ENCODE measurements at places on chromosomes 11 and 22.

- no peak for DNase-seq
- no peak overlapping the region for H3K4me3 ChIP-seq
- H3K27ac ChIP-seq: no peak overlapping the region
- H3K27me3 ChIP-seq: no peaks in the 10 kb centered on the region
Measured at GRCh38 chr22:28600546-28601143, 79.0 kb downstream of the TTC28 start.

DNA sequence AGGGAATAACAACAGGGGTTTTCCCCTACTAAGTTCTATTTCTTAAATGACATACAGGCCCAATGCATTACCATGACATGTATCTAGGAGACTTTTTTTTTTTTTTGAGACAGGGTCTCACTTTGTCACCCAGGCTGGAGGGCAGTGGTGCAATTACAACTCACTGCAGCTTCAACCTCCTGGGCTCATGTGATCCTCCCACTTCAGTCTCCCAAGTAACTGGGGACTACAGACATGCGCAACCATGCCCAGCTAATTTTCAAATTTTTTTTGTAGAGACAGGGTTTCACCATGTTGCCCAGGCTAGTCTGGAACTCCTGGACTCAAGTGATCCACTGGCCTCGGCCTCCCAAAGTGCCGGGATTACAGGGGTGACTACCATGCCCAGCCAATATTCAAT lies 7.5 kb downstream of the CPSF7 start:
- H3K27ac ChIP-seq: no peak overlapping the region
- H3K4me1 ChIP-seq: peaks cover 57% of the 10 kb centered on the region
- H3K27me3 ChIP-seq: no peaks in the 10 kb centered on the region

- no peak overlapping the region for H3K27ac ChIP-seq
- no peaks in the 10 kb centered on the region for H3K27me3 ChIP-seq
- no peaks in the 10 kb centered on the region for H3K36me3 ChIP-seq
Measured at GRCh38 chr22:26342745-26343410, 86.2 kb upstream of the ASPHD2 start.

DNA sequence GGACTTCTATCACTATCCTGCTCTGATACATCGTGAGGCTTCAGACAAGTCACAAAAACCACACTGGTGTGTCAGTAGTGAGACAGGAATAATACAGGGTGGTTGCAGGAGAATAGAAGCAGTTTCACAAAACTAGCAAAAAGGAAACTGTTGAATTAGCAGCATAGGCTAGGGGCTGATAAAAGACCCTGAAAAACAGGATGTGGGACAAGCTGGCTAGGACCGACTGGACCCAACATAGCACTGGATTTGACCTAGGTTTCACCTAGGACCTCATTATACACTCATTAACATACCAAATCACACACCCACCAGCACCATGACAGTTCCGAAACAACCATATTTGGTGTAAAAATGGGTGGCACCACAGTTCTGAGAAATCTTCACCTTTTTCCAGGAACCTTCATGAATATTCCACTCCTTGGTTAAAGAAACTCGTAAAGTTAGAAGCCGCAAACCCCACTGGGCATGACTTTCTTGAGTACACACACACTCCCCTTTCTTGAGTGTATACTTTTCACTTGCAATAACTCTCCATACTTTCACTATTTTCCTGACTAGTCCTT lies 76.2 kb downstream of the SLC1A2 start:
- H3K27me3 ChIP-seq: no peaks in the 10 kb centered on the region
- H3K4me1 ChIP-seq: peaks cover 29% of the 10 kb centered on the region
- no peak for DNase-seq
- H3K4me3 ChIP-seq: no peak overlapping the region
- H3K27ac ChIP-seq: no peak overlapping the region

GRCh38 chr11:45343444-45343843 lies 57.3 kb upstream of the SYT13 start:
- H3K27ac ChIP-seq: no peak overlapping the region
- no peak overlapping the region for H3K4me3 ChIP-seq
- peaks cover 22% of the 10 kb centered on the region for H3K27me3 ChIP-seq
- H3K4me1 ChIP-seq: peaks cover 10% of the 10 kb centered on the region
- DNase-seq: no peak

DNA sequence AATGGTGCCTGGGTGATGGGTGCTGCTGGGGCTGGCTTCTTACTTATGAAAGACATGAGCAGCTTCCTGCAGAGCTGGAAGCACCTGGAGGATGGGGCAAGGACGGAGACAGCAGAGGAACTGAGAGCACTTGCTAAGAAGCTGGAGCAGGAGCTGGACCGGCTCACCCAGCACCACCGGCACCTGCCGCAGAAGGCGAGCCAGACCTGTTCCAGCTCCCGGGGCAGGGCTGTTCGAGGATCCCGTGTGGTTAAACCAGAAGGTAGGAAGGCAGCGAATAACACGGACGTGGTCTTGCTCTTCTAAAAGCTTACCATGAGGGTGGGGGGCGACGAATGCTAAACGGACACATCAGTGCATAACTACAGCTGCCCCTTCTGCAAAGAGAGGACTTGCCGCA lies 9.3 kb downstream of the APOL5 start:
- no peaks in the 10 kb centered on the region for H3K4me1 ChIP-seq
- DNase-seq: no peak
- no peaks in the 10 kb centered on the region for H3K27me3 ChIP-seq

DNA sequence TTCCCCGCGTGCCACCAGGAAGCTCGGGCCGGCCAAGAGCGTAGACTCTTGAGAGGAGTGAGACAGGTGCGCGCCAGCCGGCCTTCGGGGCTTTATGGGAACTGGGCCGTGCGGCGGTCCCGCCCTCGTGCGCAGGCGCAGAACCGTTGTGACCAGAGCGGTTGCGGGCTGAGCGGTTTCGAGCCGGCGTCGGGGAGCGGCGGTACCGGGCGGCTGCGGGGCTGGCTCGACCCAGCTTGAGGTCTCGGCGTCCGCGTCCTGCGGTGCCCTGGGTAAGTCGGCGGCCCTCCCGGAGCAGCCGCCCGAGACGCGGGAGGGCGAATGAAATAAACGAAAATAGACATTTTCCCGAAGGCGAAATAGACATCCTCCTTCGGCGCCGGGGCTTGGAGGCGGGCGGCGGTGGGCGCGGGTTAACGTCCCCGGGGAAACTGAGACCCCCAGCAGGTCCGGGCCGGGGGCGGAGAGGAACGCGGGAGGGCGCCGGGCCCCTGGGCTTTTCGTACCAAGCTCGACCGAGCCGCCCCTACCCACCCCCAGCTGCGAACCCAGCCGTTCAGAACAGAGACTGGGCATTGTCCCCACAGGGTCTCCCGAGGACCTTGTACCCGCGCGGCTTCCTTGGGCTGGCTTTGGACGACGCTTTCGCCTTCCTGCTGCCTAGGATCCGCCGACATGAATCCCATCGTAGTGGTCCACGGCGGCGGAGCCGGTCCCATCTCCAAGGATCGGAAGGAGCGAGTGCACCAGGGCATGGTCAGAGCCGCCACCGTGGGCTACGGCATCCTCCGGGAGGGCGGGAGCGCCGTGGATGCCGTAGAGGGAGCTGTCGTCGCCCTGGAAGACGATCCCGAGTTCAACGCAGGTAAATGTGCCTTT lies at the start of gene ASRGL1:
TSS of gene ASRGL1 (plus strand) at position 146 of the 879 bp plus-strand sequence. CDS start at position 676, 530 bp downstream.
- H3K4me1 ChIP-seq: peaks cover 4% of the 10 kb centered on the region
- H3K27me3 ChIP-seq: peaks cover 7% of the 10 kb centered on the region
- DNase-seq: peak; percentile 94
- H3K27ac ChIP-seq: peak within 1 kb of the TSS; percentile 67
- no peaks in the 10 kb centered on the region for H3K36me3 ChIP-seq

GRCh38 chr22:37146051-37146385 lies 3.7 kb downstream of the IL2RB start:
- no peak overlapping the region for H3K4me3 ChIP-seq
- no peak overlapping the region for H3K27ac ChIP-seq
- H3K36me3 ChIP-seq: no peaks in the 10 kb centered on the region
- DNase-seq: no peak
- H3K4me1 ChIP-seq: no peaks in the 10 kb centered on the region
- H3K27me3 ChIP-seq: no peaks in the 10 kb centered on the region

Measured in esophagus muscularis mucosa (tissue), 4 donors.